NCI-H2107 (cell line): ENCODE measurements at places on chromosomes 16 and 17.

DNA sequence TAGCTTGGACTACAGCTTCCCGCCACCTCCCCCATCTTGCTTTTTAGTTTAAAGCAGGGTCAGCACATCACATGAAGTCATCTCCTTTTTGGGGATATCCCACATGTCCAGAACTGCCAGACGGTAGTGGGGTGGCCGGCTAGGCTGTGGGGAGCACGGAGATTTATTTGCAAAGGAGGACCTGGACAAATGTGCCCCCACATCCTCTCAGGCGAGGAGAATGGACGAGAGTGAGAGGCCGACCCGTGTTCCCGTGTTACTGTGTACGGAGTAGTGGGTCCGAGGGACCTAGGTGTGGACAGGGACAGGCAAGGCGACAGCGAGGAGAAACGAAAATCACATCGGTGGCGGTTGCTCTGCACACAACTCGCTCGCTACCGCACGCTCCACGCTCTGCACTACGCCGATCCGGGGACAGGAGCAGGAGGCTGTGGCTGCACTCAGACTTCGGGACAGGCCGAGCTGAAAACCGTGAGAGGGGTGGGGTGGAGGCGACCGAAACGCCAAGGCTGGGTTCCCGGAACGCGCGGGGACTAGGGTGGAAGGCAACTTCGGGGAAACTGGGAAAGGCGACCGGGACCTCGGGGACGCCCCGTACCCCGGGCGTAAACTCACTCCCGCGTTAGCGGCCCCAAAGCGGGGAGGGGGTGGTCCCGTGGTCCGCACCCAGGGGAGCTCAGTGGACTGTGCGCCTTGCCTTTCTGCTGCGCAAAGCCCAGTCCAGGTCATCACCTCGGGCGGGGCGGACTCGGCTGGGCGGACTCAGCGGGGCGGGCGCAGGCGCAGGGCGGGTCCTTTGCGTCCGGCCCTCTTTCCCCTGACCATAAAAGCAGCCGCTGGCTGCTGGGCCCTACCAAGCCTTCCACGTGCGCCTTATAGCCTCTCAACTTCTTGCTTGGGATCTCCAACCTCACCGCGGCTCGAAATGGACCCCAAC is at the start of gene MT1A:
MT1A (plus strand) TSS at position 853 of the 937 bp plus-strand sequence; CDS start at position 926, 73 bp downstream.
- DNase-seq = no peak

- no peak for DNase-seq
These were observed 836 bp upstream of the MMP15 start for GRCh38 chr16:58024486-58025350.

GRCh38 chr16:14530046-14530445 is 100.0 kb downstream of the PARN start:
- DNase-seq = no peak

GRCh38 chr16:11131706-11132105 is 124.3 kb downstream of the SOCS1 start:
- no peak for DNase-seq

DNA sequence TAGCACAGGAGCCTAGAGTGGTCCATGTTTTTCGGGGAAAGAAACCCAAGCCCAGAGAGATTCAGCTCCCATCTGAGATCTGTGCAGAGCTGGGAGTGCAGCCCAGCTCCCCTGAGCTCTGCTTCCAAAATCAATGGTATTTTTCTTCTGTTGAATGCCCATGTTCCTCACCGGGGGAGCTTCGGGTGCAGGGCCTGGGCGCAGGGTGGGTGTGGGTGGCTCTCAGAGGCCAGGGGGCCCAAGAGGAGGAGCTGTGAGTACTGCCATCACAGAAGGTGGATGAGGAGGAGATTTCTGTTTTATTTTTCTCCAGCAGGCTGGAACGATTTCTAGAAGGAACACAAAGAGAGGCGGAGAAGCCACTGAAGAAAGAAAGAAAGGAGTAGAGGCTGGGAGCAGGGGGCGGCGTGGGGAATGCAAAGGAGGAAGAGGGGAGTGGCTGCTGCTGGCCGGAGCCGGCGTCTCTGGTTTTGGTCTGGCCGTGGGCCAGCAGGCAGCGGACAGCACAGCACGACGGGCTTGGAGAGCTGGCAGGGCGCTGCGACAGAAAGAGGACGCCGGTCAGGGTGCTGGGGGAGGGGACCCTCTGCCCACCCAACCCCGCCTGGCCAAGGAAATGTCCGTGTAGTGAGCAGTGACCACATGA is 76.2 kb upstream of the KSR1 start:
- no peak for DNase-seq

DNA sequence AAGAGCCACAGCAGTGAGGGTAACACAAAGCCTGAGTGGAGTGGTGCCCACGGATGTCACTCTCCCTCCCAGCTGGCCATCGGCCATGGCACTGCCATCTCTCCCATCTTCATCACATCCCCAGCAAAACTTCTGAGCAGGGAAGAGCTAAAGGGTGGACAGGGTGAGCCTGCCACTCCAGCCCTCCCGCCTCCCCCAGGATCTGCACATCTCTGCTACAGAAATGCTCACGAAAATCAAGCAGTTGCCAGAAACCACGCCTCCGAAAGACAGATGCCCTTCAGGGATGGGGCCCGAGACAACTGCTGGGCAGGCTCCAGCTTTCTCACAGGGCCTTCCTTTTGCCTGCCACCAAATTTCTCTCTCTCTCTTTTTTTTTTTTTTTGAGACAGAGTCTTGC is 3.6 kb downstream of the GRIN2C start:
- DNase-seq = no peak

GRCh38 chr16:88453611-88454522 is 787 bp downstream of the ZFPM1 start:
- no peak for DNase-seq

DNA sequence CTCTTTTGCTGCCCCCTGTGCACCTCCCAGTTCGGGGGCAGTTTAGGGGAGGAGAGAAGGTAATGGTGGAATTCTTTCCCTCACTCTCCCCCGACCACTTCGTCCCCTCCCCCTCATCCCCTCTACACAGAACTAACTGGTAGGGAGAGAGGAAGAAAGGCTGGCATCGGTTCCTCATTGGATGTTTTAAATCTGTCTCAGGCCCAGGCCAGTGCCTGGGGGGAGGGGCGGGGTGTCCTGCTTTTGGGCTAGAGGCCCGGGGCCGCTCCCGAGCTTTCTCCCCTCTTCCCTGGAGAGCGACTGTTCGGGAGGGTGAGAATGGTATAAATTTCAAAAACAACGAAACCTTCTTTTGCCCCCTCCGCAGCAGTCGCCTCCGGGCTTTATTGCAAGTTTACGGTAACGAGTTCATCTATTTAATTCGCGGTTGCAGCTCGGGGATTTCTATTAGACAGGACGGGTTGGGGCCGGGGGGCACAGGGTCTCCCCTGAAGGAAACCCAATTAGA is at the start of gene PRAC2:
PRAC2 (plus strand) TSS at position 271 of the 508 bp plus-strand sequence. CDS start 1,226 bp downstream, outside the sequence.
- DNase-seq = no peak

DNA sequence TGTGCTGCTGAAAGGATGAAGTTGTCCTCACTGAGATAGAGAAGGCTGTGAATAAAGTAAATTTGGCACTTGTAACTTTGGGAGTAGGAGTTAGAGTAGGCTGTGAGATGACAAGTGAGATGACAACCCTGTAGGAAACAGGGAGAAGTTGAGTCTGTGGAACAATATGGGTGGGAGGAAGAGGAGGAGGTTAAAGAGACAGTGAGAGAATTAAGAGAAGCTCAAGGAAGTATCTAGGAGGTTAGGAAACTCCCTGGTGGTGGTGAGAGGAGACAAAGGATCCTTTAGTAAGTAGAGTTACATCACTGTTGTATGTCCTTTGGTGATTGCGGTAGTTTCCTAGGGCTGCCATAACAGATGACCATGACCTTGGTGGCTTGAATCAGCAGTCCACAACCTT is 10.7 kb upstream of the HSD17B2 start:
- DNase-seq = no peak

- DNase-seq = no peak
These were observed 5.8 kb downstream of the LGALS3BP start for GRCh38 chr17:78973792-78974520.

DNA sequence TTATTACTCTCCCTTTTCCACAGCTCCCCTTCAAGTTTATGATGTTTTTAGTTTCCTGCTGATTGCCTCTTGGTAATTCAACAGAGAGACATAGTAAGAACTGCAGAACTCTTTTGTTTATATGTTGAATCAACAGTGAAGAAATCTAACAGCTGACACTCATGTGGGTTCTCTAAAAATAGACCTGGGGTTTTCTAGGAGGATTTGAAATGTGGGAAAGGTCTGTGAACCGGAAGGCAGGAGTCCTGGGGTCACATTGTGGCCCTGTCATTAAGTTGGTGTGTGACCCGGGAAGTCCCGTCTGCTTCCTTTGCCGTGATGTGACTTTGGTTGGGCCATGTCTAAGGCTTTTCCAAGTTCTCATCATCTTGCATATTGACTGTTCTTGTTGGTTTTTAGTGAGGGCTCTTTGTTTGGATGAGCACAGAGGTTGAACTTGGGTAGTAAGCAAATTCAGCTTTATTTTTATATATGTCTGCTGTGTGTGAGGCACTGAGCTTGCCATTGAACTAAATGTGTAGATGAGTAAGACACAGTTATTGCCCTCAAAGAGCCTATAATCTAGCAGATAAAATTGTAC is 48.5 kb upstream of the HS3ST3A1 start:
- no peak for DNase-seq

GRCh38 chr17:3990386-3991127 is 26.3 kb upstream of the ATP2A3 start:
- no peak for DNase-seq

DNA sequence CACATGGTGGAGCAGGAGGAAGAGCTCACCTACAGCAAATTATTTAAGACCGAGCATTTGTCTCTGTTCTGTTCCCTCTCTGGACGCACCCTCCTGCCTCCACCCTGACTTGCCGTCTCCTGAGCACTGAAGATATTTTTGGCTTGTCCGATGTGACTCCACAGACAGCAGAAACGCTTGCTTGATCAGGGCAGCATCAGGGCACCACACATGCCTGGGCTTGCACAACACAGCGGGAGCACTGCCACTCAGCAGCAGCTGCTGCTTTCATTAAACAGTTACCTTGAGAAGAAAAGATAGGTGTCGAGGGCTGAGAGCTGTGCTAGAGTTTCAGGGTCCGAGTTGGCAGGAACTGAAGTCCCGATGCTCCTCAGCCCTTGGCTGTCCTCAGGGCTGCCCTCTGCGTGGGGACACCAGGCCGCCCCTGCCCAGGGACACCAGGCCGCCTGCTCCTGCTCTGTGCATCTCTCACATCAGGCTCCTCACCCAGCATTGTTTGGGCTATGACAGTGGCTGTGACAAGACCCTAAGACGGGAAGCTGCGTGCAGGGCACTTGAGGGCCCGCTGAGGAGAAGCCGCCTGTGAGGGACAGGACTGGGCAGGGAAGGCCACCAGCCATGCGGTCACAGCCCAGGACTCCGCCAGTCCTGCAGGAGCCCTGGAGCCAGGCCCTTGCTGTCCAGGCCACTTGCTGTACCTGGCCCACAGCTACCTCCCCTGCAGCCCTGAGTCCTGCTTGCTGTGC is 21.3 kb upstream of the CDH15 start:
- DNase-seq = no peak

DNA sequence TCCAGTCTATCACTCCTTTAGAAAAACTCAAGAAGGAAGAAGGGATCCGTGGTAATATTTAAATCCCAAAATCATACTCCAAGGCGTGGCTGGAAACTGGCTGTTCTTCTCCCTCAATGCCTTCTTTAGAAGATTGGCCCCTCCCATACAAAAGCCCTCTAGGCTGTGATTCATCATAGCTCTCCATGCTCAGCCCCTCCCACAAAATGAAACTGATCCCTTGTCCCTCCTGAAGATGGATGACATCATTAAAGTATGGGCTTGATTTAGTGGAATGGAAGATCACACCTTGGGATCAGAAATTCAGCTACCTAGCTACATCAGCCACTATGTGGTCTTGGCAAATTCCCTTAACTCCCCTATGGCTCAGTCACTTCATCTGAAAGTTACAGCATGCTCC is 4.1 kb downstream of the GRIN2A start:
- no peak for DNase-seq

- DNase-seq = no peak
These were observed 17.4 kb downstream of the CDIPT start for GRCh38 chr16:29845656-29846055.

- DNase-seq = no peak
These were observed 250.6 kb upstream of the ZFHX3 start for GRCh38 chr16:73298562-73298961.

GRCh38 chr16:29909391-29909790 is 9.1 kb downstream of the ASPHD1 start:
- no peak for DNase-seq

DNA sequence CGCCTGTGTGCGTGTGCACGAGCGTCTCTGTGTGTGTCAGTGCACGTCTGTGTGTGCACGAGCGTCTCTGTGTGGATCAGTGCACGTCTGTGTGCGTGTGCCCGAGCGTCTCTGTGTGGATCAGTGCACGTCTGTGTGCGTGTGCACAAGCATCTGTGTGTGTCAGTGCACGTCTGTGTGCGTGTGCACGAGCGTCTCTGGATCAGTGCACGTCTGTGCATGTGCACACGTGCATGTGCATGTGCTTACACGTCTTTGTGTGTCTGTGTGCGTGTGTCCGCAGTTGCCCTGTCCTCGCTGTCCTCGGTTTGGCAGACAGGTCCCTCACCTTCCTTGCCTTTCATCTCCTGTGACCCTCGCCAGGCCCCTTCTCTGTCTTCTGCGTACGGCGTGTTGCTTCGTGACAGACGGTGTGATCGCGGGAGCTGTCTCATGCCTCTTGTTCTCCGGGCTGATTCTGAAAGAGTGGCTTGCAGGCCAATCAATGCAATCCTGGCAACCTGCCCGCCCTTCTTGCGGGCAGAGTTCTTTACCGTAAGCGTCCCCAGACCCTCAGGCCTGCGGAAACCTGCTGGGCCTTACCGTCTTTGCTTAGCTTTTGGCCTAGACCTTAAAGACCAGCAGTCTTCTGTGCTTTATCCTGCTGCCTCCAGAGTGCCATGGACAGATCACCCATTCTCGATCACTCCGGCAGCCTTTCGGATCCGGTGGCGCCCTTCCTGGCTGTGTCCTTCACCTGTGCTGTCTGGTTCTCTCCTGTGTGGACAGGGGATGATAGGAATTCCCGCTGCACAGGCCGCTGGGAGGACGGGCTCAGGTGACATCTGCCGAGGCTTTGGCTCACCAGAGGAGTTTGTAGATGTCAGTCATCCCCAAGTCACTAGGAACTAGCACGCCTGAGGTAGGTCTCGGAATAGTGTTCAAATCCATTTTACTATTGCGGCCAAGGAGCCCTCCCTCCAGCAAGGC is 18.5 kb downstream of the MLYCD start:
- DNase-seq = no peak
